Kasumi-1 (cell line): ENCODE measurements at places on chromosomes 7 and 10.

DNA sequence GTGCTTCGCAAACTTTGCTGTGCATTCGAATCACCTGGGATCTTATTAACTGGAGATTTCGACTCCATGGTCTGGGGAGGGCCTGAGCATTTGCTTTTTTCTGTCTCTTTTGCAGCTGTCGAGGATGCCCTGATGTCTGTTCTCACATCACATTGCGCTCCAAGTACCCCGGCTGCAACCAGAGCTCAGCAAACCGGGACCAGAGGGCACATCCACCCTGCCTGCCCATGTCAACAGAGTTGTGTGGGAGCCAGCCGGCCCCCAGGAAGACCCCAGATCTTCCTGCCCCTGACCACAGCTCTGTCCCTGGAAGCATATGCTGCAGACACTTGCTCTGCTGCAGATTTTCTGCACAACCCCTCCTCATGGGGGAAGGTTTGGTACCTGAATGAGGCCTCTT is 180.8 kb downstream of the ADARB2 start:
- no peak for DNase-seq

DNA sequence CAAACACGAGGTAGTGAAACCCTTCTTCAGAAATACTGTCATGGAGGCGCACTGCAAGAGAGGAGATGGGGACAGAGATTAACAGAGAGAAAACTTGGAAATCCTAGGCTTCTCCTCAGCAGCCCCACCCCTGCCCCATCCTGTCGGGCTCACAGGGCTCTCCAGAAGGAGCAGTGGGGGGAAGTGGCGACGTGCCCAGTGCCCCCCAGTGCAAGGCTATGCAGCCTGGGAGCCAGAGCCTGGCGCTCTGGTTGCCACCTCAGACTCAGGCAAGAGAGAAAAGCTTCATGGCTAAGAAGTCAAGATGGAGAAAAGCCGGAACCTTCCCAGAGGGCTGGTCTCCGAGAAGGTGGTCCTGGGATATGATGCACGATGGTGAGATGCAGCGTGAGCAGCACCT is 21.2 kb downstream of the CAMK2G start:
- DNase-seq = no peak

DNA sequence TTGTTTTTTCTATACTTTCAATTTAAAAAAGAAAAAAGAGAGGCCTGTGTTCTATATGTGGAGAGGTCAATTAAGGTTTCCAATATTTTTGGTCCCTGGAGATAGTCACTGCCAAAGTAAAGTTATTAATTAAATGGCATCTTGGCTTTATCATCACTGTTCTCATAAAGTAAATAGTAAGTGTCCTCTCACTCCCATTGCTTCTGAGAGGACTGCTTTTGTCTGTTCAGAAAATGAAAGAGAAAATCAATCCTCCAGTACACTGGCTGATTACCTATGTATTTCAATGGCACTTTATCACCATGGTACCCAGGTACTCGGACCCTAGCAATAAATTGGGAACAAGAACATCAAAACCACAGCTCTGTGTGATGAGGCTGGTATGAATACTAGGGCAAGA is 94.0 kb downstream of the RNLS start:
- no peak for DNase-seq

GRCh38 chr10:113552701-113553100 is at the start of gene HABP2:
Gene HABP2 (plus strand): TSS chr10:113553053. CDS start chr10:113553122, 69 bp downstream.
- DNase-seq = no peak

DNA sequence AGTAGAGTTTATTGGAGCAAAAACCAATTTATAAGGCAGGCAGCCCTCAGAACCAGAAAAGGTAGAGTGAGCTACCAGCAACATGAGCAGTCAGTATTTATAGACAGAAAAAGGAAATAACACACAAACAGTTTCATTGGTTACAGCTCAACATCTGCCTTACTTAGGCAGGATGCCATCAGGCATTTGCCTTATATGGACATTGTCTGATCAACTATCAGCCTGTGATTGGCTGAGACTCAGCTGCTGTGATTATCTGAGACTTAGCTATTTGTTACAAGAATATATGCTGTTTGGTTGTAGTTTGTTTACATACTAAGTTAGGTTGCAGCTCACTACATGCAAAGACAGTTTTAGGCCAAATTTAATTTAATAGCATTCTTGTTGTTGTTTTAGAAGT is 60.4 kb upstream of the CDK1 start:
- no peak for DNase-seq

- no peak for DNase-seq
These were observed 52.5 kb upstream of the NKX6-2 start for GRCh38 chr10:132838346-132838970.

DNA sequence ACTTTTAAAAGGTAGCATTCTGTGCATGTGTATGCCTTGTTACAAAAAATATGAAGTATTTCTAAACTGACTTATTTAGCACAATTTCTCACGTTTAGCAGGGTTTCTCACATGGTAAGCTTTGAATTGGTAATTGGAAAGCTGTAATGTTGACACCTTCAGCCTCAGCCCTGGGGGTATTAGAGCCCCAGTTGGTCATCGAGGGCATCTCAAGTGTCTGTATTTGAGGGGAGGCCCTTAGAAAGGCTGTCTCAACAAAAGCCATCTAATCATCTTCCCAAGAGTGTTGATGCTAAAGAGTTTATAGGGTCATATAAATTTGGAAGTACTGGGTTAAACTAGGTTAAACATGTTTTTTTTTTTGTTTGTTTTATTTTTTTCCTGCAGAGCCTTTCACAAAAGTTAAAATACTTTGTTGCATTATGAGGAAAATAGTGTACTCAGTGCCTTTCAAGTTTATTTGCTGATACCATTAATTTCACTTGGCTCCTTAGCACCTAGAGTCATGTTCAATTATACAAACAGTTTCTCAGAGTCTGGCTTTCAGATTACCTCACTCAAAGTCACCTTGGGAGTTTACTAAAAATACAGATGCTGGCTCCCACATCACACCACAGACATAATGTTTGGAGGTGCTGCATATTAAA is 134.0 kb downstream of the CD36 start:
- no peak for DNase-seq

DNA sequence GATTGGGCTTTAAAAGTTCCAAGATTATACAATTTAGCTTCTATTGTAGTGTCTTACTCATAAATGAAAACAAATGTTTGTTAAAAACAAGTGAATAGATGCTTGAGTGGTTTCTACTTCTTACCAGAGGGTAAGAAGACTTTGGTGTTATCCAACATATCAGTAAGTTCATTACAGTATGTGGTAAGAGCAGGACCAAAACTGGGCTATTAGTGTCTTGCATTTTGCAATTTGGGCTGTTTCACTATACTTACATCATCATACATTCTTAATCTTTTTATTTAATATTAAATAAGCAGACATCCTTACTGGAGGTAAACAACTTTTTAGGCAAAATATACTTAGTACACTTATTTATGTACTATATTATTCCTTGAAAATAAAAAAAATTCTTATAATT is 248.4 kb upstream of the HGF start:
- no peak for DNase-seq

DNA sequence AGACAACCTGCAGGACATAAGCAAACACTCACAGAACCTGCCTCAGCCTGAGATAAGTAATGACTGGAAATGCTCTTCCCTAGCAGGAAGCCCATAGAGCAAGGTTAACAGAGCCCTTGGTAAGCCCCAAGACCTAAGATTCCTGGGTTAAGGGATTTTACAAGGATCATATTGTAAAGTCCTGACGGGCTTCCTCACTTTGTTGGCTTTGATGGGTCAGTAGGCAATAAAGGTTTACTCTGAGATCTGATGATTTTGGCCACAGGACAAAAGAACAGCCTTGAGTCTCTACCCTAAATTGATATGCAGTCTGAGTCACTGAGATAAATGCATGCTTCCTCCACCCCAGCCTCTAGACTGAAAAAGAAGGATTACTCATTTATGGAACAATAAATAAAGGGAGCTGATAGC is 270.8 kb downstream of the HTR7 start:
- DNase-seq = no peak

DNA sequence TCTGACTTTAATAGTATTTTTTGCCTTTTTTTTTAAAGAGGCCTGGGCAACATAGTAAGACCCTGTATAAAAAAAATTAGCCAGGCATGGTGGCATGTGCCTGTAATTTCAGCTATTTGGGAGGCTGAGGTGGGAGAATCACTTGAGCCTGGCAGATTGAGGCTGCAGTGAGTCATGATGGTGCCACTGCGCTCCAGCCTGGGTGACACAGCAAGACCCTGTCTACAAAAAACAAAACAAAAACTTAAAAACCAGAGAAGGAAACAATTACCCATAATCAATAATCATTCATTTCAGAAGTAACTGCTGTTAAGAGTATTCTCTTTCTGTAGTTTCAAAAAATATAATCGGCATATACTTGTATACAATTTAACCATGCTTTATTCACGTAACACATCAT is 28.0 kb downstream of the VPS26A start:
- no peak for DNase-seq

DNA sequence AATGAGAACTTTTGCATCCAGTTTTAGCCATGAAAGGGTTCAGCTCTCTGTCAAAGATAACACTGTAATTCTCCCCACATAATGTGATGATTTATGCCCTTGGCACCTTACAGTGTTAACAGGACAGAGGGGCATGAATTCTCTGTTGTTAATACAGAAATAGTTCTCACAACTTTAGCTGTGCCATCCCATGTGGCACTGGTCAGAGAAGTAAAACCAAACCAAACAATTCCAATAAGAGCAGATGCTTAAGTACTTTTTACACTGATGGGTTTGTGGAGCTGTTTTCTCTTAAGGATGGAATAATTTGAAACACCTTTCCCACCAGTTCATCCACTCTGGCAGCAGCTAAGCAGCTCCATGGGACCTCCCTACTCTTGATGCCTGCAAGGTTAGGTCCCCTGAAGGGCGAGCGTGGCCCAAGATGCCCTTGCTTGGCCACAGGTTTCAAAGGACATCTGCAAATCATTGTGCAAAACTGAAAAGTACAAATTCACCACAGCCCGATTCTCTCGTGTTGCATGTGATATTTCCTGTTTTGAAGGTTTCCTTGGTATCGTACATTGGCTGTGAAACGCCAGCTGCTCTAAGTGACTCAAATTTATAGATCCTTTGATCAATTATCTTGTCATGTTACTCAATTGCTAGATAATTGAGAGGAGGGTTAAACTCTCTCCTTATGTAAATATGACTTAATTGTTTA is 82.5 kb upstream of the CREB5 start:
- DNase-seq = no peak

- no peak for DNase-seq
These were observed 216.6 kb downstream of the TWIST1 start for GRCh38 chr7:18900803-18901202.

- no peak for DNase-seq
These were observed 167.2 kb downstream of the PRKG1 start for GRCh38 chr10:51241461-51241860.

GRCh38 chr7:20917603-20918002 is 130.9 kb upstream of the SP8 start:
- no peak for DNase-seq

- peak; percentile 88 for DNase-seq
These were observed 52.3 kb upstream of the DGKI start for GRCh38 chr7:137898839-137899721.

DNA sequence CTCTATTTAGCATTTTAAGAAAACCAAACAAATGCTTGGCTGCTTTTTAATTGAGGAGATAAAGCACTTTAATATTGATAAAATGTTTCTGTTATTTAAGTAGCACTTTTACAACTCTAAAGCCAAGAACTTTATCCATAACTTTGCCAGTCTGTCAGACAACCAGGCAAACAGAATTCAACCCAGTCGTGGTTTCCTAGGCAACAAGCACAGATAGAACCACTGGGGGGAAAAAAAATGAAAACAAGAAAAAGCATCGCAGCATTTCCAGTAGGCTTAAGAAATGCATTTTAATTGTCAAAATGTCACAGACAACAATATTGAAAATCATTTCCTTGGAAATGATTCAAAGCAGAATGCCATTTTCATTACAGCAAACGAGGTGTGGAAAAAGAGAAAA is 323.4 kb downstream of the PARD3 start:
- DNase-seq = no peak

GRCh38 chr10:87915406-87915805 is 52.0 kb downstream of the PTEN start:
- no peak for DNase-seq

GRCh38 chr7:127589896-127590295 is 1.7 kb downstream of the ARF5 start:
- DNase-seq = no peak

DNA sequence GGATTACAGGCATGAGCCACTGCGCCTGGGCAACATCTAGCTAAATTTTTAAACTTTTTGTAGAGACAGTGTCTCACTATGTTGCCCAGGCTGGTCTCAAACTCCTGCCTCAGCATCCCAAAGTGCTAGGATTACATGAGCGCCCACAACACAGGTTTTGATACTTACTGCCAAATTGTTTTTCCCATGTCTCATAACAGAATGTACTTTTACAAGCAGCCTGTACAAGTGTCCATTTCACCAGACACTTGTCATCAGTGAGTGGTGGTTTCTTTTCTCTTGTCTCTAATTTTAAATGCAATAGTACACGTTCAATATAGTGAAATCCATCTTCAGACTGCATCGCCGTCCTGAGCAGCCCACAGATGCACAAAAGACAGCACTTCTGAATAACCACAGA is 116.4 kb upstream of the LYZL2 start:
- DNase-seq = no peak

DNA sequence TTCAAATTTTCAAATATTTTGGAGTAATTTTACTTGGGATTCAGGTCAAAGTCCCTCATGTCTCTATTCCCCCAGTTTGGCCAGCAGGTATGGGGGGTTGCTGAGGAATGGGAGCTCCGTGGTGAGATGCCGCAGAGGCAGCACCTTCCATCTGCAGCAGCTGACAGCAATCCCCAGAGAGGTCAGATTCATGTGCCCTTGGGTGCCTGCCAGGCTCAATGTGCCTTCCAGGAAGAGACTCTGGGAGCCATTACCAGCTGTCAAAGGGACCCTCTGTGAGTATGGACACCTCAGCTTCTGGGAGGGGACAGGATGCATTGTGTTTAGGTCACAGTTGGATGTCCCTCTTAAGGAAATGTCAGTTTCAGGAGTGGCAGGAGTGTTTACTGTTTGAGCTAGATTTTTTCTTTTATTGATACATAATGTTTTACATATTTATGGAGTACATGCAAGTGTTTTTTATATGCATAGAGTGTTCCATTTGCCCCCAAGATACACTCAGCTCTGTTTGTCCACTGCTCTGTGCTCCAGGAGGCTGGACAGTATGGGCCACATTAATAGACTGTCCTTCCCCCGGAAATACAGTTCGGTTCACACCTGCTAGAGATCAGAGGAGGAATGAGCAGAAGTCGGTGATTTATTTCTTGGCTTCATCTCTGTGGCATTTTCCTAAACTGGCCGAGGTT is 75.3 kb upstream of the GRB10 start:
- no peak for DNase-seq

GRCh38 chr10:31693491-31693890 is 235.1 kb downstream of the ARHGAP12 start:
- peak; percentile 26 for DNase-seq
